Thyroid gland (tissue), 4 donors: ENCODE measurements at places on chromosomes 6 and 20. TPM values are rescaled to one million over a fixed set of nuclear protein-coding genes. Genes with fewer than 3 reads are reported as not detected.

- H3K27ac ChIP-seq: no peak overlapping the region
- no peaks in the 10 kb centered on the region for H3K27me3 ChIP-seq
- no peaks in the 10 kb centered on the region for H3K4me1 ChIP-seq
- no peak overlapping the region for H3K4me3 ChIP-seq
- DNase-seq: no peak
Measured at GRCh38 chr6:87293526-87293925, 28.9 kb upstream of the SMIM8 start.

Gene TINAG
- total RNA-seq: not detected

GRCh38 chr20:63169681-63170080, 46.2 kb downstream of the YTHDF1 start:
- no peaks in the 10 kb centered on the region for H3K36me3 ChIP-seq
- no peak for DNase-seq
- no peak overlapping the region for H3K4me3 ChIP-seq
- H3K27me3 ChIP-seq: peaks cover 15% of the 10 kb centered on the region
- no peaks in the 10 kb centered on the region for H3K4me1 ChIP-seq

Gene ASIP
- not detected for total RNA-seq

DNA sequence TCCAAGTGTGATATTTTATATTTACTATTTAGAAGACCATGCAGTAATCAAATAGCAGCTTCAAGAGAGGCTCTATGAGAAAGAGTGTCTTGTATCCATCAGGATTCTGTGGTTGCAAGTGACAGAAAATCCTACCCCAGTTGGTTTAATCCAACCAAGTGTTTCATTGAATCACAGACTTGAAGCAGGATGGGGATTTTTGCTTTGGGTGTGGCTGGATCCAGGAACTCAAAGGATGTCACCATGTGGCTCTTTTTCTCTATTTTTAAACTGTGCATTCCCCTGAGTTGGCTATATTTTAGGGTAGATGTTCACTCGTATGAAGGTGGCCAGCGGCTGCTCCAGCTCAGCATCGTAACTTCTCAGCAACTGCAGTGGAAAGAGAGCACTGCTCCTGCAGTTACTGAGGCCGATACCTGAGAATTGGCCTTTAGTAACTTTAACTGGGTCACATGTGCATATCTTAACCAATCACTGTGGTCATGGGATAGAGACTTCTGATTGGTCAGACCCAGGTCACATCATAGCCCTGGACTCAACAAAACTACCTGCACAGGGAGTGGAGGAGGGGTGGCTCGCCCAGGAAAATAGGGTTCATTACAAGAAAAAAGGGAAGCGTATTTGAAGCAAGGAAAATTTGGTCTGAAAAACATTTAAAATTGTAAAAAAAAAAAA, 396.1 kb upstream of the SULF2 start:
- H3K36me3 ChIP-seq: no peaks in the 10 kb centered on the region
- H3K4me1 ChIP-seq: no peaks in the 10 kb centered on the region
- DNase-seq: no peak
- no peak overlapping the region for H3K27ac ChIP-seq
- no peaks in the 10 kb centered on the region for H3K27me3 ChIP-seq

Gene TFAP2D
- not detected for total RNA-seq

Gene CST5
- not detected for total RNA-seq

Gene CHRNA4
- total RNA-seq: 2.1 TPM

- H3K36me3 ChIP-seq: no peaks in the 10 kb centered on the region
- no peak overlapping the region for H3K27ac ChIP-seq
- no peak overlapping the region for H3K4me3 ChIP-seq
- DNase-seq: no peak
Measured at GRCh38 chr6:112384511-112384910, 37.4 kb downstream of the RFPL4B start.

DNA sequence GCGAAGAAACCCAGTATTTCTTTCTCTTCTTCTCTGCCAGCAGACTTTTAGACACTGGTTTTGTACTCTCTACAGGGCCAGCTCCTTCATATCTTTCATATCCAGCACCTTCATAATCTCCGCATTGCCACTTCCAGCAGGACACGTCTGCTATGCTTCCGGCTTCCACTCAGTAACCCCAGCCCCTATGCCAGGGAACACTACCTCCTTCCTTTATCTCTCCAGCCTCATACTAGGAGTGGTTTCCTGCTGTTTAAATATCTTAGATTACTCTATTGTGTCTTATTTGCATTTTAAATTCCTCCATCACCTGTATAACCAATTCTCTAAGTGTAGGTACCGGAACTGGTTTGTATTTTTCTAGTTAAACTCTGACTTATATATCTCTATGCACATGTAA, 667.8 kb upstream of the ID4 start:
- no peak for DNase-seq
- no peak overlapping the region for H3K27ac ChIP-seq
- no peak overlapping the region for H3K4me3 ChIP-seq
- no peaks in the 10 kb centered on the region for H3K4me1 ChIP-seq
- H3K36me3 ChIP-seq: no peaks in the 10 kb centered on the region

Gene SLC22A3
- 2.3 TPM for total RNA-seq
